ENCODE measurements at places on chromosomes 16 and 17.

DNA sequence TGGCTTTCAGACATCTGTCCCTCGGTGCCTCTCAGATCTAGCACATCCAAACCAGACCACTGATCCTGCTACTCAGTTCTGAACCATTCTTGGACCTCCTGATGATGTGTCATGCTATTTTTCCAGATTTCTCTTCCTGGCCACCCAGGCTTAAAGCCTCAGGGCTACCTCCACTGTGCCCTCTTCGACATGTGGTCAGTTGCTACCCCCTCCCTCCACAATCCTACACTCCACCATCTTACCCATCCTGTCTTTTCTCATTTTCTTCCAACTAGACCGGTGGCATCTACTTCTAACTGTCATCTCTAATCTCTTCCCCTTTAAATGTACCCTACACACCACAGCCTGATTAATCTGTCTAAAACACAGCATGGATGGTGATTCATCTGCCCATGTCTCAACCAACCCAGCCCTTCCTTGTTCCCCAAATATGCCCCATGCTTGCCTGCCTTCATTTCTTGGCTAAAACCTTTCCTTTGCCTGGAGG, 478.6 kb downstream of the SLC39A11 start:
- DNase-seq, result no peak

- DNase-seq, result no peak
Measured at GRCh38 chr17:48825446-48826381, 5.1 kb upstream of the CALCOCO2 start.

DNA sequence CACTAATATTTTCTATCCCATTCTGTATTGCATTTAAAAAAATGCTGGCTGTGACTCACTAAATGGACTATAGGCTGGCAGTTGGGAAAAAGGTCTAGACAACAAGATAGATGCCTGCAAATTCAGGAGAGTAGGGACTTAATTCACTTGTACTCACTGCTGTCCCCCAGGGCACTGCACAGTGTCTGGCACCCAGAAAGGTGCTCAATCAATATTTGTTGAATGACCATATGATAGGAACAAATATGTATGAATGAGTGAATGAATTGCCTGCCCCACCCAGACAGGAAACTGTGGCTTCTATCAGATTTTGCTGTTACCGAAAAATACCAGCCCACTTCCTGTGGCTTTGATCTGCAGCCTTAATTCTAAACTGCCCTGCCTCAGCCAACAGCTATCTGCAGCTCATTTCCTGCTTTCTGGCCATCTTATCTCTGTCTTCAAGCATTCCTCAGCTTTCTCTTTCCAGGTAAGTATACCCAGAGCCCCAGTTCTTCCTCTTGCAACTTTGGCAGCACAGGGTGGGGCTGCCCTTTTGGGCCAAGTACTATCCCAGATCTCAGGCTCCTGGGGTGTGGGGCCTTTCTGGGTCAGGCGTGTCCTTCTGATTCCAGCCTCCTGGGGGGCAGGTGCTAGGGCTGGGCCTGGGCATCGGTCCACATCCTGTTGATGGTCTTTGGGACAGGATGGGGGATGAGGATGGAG, 15.3 kb upstream of the TNS4 start:
- peak; percentile 44 for DNase-seq

DNA sequence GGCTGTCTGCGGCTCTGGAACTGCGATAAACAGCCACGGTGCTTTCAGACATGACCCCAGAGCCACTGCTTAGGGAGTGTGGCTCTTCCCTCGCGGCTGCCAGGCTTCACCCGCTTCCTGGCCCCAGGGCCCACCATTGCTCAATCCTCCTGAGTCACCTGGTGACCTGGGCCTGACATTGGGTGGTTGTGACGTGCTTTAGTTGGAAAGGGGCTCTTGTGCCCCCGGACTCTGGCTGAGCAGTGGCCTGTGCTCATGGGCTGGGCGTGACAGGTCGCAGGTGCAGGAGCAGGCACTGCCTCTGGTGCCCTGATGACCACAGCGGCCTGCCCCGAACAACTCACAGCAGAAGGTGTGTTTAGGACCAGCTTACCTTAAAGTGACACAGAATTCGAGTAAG, 8.6 kb upstream of the NUDT16L1 start:
- DNase-seq, result no peak

GRCh38 chr17:67150826-67151225, 94.2 kb downstream of the HELZ start:
- DNase-seq, result no peak

DNA sequence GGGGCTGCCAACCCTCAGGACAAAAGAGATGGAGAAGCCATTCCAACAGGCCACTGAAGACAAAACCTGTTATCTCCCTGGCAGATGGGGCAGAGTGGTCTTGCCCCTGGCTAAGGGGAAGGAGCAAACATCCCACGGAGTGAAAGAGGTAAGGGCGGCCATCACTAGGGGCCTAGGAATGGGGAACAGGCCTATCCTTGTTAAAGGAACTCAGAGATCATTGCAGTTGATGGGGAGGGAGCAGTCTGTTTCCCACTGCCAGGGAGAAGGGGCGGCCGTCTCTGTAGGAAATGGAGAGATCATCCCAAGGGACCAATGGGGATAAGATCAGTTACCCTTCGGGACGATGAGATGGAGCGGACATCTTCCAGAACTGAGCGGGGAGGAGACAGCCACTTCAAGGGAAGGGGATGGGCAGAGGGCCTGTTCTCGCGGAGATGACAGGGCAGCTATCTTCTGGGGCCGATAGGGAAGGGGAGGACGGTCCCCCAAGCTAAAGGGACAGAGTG, 581 bp upstream of the TMEM208 start:
- no peak for DNase-seq

DNA sequence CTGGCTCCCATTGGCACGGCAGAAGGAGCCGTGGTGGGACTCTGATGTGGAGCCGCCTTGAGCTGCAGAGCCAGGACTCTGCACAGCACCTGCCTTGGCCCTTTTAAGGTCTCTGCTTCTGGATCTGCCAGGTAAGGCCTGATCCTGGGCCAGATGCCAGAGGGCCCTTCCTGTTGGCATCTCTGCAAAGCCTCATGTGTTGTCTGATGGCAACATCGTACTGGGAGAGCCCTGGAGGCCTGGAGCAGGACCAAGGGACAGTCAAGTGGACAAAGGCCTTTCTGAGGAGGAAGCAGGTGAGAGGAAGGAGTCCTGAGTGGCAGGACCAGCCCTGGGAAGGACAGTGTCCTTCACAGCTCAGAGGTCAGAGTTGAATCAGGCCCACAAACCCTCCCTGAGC, 26.1 kb downstream of the SOCS1 start:
- DNase-seq, result no peak

DNA sequence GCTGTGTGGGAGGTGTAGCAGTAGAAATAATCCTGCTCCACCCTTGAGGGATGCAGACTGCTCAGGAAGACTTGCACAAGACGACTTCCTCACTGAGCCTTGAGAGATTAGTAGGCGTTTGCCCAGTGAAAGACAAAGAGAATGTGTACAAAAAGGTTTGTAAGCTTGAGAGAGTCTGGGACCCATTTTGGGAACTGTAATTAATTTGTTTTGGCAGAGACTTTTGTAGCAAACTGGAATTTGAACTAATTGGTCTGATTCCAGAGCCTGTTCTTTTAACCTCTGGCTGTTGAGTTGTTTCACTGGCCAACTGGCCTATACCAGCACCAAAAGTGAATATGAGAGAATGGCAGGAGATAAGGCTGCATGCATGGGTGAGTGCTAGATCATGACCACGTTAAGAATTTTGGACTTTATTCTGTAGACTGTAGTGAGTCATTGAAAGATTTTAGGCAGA, 75.5 kb downstream of the AATF start:
- no peak for DNase-seq

DNA sequence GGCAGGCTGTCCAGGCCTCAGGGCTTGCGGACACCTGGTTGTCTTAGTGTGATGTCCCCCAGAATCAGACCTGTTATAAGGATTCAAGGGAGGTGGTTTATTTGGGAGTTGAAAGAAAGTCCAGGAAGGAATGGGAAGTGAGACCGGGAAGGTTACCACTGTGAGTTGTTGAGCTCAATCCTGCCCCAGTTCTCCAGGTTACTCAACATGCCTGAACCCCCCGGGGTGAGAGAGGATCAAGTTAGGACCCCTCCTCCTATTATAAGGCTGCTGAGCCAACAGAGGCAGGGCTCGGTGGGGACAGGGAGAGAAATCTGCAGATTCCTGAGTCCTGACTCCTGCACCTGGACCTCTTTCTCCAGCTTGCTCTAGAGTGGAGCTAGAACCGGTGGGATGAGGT, 86.4 kb downstream of the MRM1 start:
- DNase-seq, result no peak

- no peak for DNase-seq
Measured at GRCh38 chr16:50377001-50377400, 8.2 kb upstream of the BRD7 start.

- no peak for DNase-seq
Measured at GRCh38 chr16:28902909-28903308, 22.1 kb downstream of the RABEP2 start.
